ENCODE measurements at places on chromosomes 12 and 14.

DNA sequence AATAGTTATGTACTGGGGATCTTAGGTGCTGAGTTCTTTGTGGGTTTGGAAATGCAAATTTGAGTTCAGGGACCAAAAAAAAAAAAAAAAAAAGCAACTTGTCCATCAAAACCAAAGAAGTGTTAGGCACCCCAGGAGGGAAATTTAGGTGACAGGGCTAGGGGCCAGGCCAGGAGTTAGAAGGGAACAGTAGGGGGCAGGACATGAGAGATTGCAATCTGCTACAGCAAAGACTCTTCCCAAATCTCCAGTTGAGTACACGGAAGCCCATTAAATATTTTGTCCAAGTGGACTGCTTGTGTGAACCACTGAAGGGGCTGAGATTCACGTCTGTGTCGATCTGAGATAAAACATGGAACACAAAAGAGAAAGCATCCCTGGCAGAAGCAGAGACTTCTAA lies 52.8 kb downstream of the TSPAN19 start:
- no peak for DNase-seq

- no peak for DNase-seq
Measured at GRCh38 chr12:90945070-90945649, 9.8 kb downstream of the CCER1 start.

- DNase-seq, result no peak
Measured at GRCh38 chr12:95116341-95116740, 42.9 kb upstream of the NR2C1 start.

GRCh38 chr12:28555748-28556147 lies 365.5 kb downstream of the CCDC91 start:
- DNase-seq, result no peak

DNA sequence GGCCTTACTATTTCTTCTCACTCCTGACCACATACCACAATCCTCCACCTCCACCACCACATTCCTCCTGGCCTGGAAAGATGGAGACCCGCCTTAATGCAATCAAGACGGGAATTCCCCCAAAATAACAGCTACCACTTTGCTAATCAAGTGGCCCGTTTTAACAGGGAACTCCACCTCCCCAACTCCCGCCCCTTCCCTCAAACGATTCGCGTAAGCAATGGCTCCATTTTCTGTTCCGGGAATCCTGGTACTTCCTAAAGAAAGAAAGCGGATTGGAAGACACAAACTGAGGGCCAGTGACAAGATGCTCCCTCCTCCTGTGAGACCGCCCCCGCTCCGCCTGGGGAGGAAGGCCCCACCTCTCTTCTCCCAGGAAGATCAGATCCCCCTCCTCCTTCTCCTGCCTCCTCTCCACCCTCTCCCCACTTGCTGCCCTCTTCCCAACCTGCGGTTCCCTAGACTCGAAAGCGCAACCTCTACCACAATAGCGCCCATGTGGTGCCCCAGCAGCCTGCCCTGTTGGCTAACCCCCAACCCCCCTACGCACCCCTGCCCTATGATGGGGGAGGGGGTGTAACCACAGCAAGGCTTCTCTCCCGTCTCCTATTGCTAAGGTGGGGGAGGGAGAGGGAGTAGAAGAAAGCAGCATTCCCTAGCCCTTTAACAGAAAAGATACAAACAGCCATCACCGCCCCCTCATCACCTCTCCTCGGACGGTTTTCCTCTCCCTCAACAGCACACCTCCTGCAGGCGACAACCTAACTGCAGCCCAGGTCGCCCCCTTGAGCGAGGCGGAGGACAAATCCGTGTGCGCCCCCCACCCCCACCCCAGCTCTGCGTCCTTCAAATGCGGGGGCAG lies 777 bp downstream of the ARF3 start:
- DNase-seq, result peak; percentile 88

- DNase-seq, result no peak
Measured at GRCh38 chr12:124033859-124034258, 60.8 kb downstream of the ZNF664 start.

- DNase-seq, result no peak
Measured at GRCh38 chr14:54343272-54344121, 53.3 kb upstream of the CDKN3 start.

DNA sequence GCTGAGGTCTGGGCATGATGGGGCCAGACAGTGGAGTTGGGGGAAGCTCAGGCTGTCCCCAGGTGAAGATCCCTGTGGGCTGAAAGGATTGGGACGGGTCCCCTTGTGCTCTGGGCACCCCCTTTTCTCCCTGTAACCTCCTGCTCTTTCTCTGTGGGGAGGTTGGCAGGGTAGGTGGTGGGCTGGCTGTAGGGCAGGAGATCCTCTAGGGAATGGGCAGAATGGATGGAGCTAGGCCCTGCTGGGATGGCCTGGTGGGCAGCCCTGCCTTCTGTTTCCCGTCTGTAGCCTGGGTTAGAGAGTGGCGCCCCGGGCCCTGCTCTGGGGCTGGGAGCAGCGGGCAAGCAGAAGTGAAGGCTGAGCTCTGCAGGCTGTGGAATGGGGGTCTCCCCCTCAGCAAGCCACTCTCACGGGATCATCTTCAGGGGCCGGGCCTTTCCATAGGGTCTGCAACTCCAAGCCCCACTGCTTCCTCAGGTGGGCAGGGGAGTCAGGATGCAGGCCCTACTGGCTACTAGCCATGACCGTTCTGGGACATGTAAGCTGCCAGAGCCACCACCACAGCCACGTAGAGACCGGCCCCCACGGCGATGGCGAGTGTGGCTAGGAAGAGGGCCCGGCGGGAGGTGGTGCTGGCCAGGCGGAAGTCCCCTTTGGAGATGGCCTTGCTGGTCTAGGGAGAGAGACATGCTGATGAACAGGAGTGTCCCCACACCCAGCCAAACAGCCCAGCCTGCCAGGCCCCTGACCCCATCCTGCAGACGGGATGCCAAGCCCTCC lies 18.8 kb downstream of the SYNDIG1L start:
- no peak for DNase-seq

- no peak for DNase-seq
Measured at GRCh38 chr12:94100211-94100627, 48.2 kb upstream of the PLXNC1 start.

DNA sequence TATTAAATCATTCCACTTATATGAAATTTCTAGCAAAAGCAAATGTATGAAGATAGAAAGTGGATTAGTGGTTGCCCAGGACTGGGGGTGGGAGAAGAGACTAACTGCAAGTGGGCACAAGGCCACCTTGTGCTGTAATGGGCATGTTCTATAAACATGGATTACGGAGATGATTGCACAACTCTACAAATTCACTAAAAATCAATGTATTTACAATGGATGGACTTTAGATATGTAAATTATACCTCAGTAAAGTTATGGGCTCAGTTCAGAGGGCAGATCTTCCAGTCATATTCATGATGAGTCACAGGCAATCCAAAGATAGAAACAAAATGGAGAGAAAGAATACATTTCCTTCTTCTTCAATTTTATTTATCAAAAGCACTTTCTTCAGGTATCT lies 173.9 kb downstream of the NDUFA12 start:
- DNase-seq, result no peak

DNA sequence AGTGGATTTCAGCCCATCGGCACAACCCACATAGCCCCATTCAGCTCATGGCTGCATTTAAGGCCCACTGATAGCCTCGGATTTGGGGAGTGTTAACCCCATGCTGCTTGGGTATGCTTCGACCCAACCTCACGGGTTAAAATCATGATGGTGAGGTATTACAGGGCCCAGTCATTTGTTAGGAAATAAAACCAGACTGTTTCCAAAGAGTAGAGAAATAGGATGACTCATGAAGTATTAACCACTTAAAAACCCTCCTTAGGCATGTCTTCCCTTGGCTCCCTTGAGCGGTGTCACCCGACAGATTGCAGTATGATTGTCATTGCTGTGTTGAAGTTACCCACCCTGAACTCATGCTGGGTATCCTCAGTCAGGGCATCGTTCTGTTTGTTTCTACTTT lies 289.1 kb downstream of the CACNA1C start:
- DNase-seq, result peak; percentile 62

DNA sequence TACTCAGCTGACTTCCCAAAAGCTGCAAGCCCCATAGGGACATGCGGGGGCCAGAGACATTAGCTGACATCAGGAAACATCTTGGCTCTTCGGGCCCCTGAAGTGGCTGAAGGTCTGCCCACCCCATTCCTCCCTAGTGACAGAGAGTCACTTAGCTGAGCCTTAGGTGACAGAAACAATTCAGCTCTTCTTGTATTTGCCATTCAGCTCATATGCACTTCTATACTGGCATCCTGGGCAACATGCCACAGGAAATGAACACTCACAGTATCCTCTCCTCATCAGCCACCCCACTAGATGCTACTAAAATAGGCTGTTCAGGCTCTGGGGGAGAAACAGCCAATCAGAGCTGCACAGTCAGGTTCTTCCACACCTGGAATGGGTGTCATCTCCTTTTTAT lies 3.4 kb downstream of the DCTN2 start:
- DNase-seq, result no peak

GRCh38 chr14:91354979-91355685 lies 62.5 kb downstream of the CCDC88C start:
- no peak for DNase-seq

DNA sequence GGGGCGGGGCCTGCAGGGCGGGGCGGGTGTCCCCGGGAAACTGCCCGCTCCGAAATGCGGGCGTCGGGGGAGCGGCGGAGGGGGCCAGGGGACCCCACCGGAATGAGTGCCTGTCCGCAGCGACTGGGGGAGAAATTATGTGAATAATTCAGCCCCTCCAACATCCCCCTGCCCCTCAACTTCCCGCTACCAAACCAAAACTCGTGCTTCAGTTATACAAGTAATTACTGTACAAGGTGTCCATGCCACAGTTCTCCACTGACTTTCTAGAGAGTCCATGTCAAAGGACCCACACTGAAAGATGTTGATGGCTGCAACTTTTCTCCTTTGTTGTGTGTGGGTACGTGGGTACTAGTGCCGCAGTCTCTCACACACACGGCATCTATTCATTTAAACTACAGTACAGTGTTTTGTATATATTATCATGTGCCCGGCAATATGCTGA lies 414 bp upstream of the CDK17 start:
- DNase-seq, result no peak

DNA sequence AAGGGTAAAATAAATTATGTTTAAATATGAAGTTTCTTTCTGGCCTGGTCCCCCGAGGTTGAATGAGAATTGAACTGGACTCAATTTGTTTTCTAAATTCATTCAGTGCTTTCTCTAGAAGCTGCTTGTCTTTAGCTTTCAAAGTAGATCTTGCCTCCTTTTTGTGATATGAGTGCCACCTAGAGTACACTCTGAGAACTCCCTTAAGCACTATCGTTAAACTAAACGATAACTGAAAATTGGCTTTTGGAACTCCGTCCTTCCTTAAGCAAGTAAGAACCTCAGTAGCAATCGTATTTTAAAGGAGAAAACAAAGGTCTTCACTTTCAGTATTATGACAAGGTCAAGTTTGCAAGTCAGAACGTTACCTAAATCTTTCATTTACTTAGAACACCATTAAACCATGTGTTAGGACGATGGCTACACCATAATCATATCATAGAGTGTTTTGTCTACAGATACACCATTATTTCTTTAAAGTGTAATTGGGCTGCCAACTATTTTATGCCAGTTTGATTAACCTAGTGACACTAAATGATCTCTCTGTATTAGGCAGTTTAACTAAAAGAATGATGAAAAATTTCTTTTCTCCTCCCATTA lies 364.8 kb downstream of the SNAPC1 start:
- no peak for DNase-seq

DNA sequence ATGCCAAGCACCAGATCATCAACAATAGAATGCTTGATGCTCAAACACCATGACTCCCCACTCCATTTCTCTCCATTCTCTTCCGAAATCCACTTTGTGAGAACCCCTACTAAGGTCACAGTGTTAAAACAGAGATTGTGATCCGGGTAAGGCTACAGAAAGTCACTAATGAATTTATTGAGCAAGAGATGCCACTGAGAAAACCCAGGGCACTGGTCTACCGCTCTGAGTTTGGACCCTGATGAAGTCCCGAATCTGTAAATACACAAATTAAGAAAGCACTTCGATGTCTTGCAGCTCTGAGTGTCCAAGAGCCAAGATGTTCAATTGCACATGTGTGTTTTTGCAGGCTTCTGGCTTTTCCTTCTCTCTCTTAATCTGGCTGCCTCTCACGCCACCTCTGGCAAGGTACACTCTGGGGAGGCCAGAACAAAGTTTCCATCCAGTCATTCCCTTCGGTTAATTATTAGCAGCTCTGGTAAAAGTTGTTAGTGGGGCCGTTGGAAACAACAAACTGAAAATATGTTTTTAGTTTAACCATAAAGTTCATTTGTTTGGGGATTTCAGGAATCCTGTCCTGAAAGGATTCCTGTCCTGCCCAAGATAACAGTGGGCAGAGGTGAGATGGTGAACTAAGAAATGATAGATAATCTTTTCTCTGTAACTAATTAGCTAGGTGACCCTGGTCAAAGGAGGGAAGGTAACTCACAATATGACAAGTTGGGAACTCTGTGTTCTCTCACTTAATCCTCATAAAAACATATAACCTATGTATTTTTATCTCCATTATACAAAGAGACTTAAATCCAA lies 75.4 kb downstream of the BTG1 start:
- DNase-seq, result no peak

DNA sequence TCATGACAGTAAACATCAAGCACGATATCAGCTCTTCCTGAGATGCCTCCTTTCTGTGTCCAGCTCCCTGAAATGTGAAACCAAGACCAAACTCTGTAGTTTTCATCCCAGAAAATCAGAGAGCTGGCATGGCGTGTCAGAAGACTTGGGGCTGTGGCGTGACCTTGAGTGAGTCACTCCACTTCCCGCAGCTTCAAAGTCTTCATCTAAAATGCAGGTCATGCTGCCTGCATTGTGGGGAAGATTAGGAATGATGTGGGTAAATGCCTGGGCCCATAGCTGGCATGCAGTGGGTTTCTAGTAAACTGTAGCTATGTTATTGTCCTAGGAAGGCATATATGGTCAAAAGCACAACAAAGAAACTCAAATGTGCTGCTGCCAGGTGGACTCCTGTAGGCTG lies 28.8 kb downstream of the OAS2 start:
- DNase-seq, result peak; percentile 7

DNA sequence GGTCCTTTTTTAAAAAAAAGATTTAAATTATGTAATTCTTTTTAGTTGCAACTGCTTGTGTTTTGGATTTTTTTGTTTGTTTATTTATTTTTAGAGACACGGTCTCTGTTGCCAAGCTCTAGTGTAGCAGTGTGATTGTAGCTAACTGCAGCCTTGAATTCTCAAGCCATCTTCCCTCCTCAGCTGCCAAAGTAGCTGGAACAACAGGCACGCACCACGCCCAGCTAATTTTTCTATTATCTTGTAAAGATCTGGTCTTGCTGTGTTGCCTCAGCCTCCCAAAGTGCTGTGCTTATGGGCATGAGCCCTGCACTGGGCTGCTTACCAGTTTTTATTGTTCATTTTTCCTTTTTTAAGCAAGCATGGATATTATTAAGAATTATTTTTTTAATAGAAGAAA lies 10.6 kb upstream of the ART4 start:
- no peak for DNase-seq

GRCh38 chr12:49548822-49549648 lies 10.2 kb downstream of the KCNH3 start:
- DNase-seq, result no peak

Measured in BJ (cell line).